Stimulated activated CD8-positive, alpha-beta memory T cell treated with anti-CD3 and anti-CD28 coated beads, Interleukin-2, amount 100 ng/mL, for 48 hours (primary cell): ENCODE measurements at places on chromosomes 4 and X.

DNA sequence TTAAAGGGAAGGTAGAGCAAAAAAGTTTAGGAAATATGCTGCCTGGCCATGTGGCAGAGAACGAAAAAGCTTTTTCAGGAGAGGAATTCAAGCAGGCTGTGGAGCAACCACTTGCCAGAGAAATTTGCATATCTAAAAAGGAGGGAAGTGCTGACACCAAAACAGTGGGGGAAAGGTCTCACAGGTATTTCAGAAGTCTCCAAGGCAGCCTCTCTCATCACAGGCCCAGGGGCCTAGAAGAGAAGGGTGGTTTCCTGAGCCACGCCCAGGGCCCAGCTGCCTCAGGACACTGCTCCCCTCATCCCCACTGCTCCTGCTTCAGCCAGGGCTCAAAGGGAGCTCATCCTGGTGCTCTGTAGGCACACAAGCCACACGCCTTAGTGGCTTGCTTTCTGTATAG is 29.9 kb upstream of the STS start:
- no peak for DNase-seq

DNA sequence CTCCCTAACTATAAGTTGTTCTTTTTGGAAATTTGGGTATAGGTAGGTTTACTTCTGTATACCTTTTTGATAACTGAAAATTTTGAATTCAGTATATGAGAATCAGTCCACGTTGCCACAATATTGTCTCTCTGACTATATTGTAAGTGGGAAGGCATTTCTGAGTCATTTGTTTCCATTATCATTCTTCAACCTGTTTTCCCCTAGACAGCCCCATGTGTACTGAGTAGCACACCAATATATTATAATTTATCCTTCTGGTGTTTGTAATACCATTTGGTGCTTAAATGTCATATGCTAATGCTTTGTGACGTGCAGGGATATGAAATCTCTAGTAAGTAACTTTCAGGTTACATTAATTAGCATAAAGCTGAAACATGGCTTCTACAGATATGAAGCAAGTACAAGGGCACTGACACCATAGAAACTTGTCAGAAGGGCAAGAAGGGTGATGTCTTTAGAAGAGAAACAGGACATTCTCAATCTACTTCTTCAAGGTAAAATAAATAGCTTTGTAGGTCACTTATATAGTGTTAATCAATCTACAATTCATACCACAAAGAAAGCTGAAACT is 27.7 kb downstream of the PAK3 start:
- no peak for DNase-seq

GRCh38 chr4:76799140-76799539 is 98.8 kb downstream of the SOWAHB start:
- DNase-seq = no peak

DNA sequence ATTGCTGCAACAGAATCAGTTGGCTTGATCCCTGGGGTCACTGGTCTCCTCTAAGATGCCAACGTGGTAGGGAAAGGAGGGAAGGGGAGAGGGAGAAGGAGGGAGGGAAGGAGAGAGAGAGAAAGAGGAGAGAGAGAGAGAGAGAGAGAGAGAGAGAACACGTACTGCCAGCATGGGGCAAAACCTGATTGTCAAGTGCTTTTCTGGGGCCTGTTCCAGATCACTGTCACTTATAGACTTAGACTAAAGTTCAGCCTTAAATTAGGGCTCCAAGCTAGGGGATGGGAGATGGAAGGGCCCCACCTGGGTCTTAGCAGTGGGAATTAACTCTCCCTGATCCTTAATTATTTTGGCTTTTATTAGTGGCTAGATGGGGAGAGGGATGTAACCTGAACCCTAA is 12.9 kb downstream of the SHROOM4 start:
- no peak for DNase-seq

GRCh38 chrX:134718105-134718965 is 60.1 kb upstream of the PLAC1 start:
- DNase-seq = no peak

GRCh38 chr4:172173206-172173605 is 360.0 kb downstream of the GALNTL6 start:
- no peak for DNase-seq

GRCh38 chrX:115357326-115358120 is 68.0 kb downstream of the LUZP4 start:
- no peak for DNase-seq

DNA sequence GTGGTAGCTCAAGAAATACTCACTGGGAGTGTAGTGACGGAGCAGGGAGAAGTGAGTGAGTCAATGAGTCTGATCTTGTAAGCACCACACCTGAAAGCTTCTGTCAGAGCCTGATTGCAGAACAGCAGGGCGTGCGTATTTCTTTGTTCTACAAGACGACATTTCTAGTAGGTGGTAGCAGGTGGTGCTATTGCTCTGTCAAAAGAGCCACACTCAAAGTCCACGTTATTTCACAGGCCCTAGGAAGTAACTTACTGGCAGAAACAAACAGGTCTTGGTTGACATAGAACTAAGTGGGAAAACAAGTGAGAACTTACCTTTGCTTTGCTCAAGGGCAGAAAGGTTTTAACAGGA is 46.4 kb upstream of the SPRY1 start:
- no peak for DNase-seq

- DNase-seq = no peak
Observed at GRCh38 chr4:87058356-87059073, 123.7 kb downstream of the AFF1 start.

GRCh38 chr4:56531823-56532222 is 26.2 kb downstream of the ARL9 start:
- DNase-seq = no peak

DNA sequence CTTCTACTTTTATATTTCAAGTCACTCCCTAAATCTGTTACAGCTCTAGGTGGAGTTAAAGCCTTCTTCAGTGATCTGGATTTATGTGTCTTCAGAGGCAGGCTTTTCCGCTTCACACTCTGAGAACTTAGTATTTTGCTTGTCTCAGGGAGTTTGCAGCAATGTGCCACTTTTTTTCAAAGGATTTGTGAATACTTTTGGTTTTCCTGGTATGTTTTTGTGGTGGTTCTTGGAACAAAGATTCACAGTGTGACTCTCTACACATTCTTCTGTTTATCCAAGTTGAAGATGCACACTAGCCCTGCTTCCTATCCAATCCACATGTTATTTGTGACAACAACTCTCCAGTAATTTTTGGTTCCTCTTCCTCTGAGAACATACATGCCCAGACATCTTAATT is 1253.7 kb downstream of the TECRL start:
- DNase-seq = no peak

DNA sequence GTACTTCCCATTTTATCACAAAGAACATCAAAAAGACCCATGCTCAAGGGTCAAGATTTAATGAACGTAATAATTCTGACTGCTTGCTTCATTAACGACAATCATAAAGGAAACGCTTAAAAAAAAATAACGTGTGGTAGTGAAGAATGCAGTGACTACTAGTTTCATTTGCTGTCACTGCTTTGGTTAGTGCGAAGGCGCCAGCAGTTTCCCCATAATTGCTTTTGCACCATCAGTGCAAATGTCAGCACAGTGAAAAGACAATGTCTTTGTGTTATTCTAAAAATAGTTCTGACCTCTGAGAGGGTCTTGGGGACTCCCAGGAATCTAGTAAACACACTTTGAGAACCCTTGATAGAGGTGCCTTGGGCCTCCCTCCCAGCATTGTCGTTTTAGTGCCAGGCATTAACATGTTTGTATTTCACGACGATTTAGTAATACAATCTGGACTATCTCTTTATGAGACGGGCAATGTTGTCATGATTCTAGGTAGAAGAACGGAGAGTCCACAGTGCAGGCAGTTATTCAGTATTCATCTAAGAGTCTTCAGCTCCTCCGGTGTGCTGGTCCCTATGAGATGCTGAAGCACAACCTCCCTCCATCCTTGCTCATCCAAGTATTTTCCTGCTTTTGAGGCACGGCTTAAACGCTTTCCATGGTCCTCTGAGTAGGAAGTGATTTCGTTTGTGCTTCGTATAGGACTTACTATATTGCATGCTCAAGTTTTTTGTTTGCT is 71.0 kb downstream of the AFF1 start:
- peak; percentile 20 for DNase-seq

GRCh38 chr4:181745933-181746625 is 497.1 kb upstream of the TENM3 start:
- DNase-seq = no peak

DNA sequence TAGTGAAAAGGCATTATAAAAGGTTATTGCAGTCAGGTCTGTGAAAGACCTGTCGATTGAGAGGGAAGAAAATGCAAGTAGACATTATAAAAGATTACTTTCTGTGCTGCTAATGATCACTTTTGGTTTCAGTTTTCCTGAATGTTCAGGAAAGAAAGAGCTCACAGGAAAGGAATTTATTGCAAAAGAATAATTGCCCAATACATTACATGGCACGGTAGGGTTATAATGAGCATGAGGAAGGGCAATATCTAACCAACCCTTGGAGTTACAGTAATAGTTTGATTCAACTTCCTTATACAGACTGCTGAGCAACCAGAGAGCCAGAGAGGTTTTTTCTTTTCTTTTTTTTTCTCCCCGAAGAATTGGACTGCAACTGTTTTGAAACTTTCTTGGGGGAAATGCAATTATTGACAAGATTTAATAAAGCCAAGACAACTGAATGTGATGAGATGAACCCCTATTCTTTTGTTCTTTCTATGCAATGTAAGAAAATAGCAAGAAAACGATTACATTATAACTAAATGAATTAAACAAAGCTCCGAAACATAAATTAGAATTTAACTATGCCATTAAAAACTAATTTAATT is 247.0 kb downstream of the C4orf33 start:
- DNase-seq = no peak

GRCh38 chr4:174429701-174430410 is 92.4 kb downstream of the HPGD start:
- DNase-seq = no peak

GRCh38 chrX:26580021-26580420 is 364.1 kb downstream of the MAGEB5 start:
- no peak for DNase-seq

- no peak for DNase-seq
Observed at GRCh38 chr4:118682928-118683327, 2.3 kb upstream of the METTL14 start.

DNA sequence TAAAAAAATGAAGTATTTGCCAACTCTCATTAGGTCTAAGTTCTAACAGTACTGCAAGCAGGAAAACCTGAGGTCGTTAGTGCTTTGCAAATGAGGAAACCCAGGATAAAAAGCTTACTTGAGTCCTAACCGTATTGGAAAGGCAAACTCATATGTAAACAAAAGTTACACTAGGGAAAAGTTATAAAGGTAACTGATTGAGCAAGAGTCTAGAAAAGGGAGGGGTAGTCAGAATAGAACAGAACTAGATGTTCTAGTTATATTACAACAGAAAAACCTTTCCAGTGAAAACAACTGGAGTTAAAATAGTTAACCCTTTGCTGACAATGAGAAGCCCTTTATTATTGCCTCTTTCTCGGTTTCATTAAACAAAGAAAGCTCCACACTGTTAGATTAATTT is 66.4 kb upstream of the MAOA start:
- no peak for DNase-seq

DNA sequence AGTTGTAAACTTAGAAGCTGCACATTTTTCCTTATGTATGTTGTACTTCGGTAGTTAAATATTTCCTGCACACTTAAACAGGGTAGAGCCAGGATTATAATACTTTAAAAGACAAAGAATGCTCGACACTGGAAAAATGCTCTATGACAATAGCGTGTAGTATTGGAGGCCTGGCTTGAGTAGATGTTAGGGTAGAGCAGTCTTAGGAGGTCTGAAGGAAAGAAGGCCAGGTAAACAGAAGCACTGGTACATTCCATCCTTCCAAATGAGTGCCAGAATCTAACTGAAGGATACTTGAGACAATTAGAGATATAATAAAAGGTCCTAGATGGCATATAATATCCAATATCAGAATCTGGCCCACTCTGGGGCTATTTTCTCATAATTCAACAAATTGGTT is 42.3 kb downstream of the ATXN3L start:
- DNase-seq = no peak

DNA sequence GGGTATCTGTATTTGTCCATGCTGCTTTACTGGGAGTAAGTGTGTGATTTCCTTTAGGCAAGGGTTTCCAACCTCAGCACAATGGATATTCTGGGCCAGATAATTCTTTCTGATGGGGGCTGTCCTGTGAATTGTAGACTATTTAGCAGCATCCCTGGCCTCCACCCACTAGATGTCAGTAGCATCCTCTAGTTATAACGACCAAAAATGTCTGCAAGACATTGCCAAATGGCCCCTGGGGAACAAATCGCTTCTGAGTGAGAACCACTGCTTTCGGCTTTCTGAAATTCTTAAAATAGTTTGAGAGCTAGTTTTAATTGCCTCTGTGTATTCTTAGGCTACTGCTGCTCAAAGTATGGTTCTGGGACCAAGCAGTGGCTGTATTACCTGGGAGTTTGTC is 81.2 kb upstream of the GPM6B start:
- no peak for DNase-seq

DNA sequence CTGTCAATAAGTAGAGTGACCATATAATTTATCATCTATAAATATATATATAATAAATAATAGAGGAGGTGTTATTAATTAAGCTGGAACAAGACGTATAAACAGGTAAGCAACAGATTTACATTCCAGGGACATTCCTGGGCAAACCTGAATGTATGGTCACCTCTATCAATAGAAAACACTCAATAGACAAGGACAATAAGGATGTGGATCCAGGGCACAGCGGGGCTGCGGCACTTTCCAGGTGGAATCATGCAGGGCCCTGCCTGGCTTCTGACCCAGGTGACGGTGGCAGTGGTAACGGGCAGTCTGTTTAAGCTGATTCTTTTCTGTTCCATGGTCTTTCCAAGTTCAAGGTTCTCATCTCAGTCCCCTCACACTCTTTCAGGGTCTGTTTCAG is 22.5 kb downstream of the ENPEP start:
- no peak for DNase-seq

DNA sequence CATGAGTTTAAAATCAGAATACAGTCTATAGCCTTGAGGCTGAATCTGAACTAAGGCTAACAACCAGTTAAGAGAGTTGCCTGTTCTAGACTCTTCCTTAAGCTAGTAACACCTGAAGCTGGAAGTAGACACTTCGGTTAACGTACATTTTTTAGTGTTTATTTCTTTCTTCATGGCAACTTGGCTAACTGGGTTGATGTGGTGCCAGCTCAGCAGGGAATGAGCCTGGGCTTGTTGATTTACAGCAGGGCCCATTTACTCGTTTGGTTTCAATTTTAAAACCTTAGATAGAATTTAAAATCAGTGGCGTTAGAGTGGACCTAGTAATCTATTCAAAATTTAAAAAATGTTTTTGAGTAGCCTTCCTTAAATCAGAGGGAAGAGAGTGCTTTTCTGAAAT is 137.6 kb upstream of the ESX1 start:
- DNase-seq = no peak

DNA sequence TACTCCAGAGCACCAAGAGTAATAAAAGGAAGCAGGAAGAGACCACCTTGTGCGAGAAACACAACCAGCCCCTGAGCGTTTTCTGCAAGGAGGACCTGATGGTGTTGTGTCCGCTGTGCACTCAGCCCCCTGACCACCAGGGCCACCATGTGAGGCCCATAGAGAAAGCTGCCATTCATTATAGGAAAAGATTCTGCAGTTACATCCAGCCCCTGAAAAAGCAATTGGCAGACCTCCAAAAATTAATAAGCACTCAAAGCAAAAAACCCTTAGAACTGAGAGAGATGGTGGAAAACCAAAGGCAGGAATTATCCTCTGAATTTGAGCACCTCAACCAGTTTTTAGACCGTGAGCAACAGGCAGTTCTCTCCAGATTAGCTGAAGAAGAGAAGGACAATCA is 5.7 kb downstream of the TRIM75 start:
- no peak for DNase-seq

GRCh38 chr4:55398461-55398860 is 2.7 kb downstream of the TMEM165 start:
- DNase-seq = no peak

- DNase-seq = no peak
Observed at GRCh38 chr4:77624213-77624612, 18.6 kb downstream of the CXCL13 start.
